EH (cell line): ENCODE measurements at places on chromosomes 2 and 18.
A peak's percentile ranks its signal among the peaks of the same experiment; 100 is the strongest.

GRCh38 chr2:104872866-104873688 lies 19.2 kb downstream of the POU3F3 start:
- DNase-seq, result peak; percentile 58

GRCh38 chr18:55362303-55362702 lies 225.7 kb downstream of the TCF4 start:
- no peak for DNase-seq

- DNase-seq, result peak; percentile 48
Observed at GRCh38 chr18:58438161-58438957, 190.5 kb downstream of the ALPK2 start.

DNA sequence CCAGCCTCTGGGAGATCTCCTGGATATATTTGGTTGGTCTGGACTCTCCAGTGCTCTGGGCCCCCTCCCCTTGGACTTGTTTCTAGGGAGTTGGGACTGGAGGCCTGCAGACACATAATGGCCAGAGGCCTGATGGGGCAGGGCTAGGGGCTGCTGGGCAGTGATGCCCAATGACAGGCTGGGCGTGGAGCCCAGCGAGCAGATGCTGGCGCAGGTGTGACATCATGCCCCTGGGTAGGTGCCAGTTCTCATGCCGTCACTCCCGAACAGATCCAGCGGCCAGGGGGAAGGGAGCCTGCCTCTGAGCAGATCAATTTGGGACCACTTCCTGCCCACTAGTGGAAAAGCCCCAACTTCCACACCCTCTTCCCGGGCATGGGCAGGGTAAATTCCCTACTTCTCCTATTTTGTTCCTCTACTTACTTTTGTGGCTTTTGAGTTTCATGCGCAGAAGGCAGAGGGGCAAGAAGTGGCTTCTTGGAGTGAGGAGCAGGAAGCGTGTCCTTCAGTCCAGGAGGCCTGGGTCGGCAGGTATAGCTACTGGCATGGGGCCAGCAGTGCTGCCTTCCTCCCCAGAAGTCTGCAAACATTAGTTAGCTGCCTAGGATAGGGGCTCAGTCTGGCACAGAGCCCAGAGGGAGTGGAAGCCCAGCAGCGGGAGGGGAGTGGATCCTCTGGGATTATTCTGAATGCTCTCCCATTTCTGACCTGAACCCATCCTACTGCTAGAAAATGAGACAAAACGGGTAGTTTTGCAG lies 6.1 kb downstream of the MPV17 start:
- no peak for DNase-seq

DNA sequence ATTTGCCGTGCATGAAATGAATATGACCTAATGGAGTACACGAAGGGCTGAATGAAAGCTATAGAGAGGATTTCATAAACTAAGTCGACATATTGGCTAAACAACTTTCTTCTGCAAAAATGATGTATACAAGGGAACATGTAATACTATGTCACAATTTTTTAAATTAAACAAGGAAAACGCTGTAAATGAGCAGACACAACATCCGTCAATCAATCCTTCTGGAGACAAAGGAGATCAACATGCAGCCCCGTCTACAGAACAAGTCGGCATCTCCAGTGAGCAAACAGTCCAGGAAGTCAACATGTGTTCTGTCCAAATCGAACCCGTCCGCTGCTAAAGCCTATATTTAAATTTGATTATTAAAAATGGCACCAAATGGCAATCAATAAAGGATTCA lies 180.8 kb downstream of the TCF4 start:
- no peak for DNase-seq
